ENCODE measurements at places on chromosomes 7 and 10.

GRCh38 chr10:69337296-69338132, 59.2 kb downstream of the HK1 start:
- no peak for DNase-seq

- no peak for DNase-seq
Measured at GRCh38 chr10:8229153-8229552, 174.7 kb downstream of the GATA3 start.

DNA sequence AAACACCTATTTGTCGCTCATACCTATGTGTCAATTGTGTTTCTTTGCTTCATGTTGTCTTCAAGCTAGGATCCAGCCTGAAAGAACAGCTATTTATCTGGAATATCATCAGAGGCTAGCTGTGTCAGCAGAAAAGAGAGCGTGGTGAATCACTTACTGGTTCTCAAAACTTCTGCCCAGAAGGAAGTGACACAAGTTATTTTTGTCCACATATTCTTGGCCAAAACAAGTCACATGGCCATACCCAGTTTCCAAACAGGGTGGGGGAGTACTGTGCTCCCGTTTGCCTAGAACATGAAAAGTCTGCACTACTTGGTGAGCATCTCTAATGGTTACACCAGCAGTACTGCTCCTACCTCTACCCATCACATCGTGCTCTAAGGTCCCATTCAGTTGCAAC, 160.9 kb upstream of the CSTF2T start:
- no peak for DNase-seq

DNA sequence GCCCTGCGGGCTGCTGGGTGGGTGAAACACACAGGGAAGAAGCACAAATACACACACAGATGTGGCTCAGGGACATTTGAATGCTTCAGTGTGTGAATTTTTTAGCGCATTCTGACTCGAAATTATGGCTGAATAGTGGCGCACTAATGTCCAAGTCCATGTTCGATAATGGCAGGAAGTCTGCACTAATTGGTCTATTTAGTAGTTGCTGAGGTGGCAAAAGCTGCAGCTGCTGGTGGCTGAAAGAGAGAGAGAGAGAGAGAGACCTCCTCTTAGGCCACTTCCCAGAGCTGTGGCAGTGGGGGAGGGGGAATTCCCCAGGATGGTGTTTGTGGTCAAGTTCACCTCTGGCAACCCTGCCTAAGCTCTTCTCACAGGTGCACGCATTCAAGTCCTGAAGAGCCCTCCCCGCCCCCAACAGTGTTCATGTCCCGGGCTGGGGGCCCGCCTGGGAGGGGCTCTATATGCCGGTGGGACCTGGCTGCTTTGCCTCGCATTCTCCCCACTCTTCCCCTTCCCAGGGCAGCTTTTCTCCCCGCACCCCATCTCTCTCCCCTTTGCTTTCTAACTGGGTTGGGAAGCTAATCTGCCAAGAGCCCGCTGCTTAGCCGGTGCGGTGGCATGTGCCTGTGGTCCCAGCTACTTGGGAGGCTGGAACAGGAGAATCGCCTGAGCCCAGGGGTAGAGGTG, 6.0 kb upstream of the MNX1 start:
- no peak for DNase-seq

- no peak for DNase-seq
Measured at GRCh38 chr7:2932402-2933251, 88.5 kb upstream of the GNA12 start.

DNA sequence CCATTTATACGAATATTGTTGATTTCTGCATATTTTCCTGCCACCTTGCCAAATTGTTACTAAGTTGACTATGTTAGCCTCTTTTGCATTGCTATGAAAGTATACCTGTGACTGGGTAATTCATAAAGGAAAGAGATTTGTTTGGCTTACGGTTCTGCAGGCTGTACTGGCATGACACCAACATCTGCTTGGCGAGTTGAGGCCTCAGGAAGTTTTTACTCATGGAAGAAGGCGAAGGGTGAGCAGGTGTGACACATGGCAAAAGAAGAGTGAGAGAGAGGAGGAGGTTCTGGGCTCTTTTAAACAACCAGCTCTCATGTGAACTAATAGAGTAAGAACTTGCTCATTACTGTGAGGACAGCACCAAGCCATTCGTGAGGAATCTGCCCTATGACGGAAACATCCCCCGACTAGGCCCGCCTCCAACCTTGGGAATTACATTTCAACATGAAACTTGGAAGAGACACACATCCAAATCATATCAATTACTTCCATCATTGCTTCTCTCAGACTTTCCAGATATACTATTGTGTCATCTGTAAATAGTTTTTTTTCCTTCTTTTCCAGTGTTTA, 8.4 kb downstream of the RALA start:
- no peak for DNase-seq

- no peak for DNase-seq
Measured at GRCh38 chr7:461453-462172, 58.0 kb downstream of the PDGFA start.

DNA sequence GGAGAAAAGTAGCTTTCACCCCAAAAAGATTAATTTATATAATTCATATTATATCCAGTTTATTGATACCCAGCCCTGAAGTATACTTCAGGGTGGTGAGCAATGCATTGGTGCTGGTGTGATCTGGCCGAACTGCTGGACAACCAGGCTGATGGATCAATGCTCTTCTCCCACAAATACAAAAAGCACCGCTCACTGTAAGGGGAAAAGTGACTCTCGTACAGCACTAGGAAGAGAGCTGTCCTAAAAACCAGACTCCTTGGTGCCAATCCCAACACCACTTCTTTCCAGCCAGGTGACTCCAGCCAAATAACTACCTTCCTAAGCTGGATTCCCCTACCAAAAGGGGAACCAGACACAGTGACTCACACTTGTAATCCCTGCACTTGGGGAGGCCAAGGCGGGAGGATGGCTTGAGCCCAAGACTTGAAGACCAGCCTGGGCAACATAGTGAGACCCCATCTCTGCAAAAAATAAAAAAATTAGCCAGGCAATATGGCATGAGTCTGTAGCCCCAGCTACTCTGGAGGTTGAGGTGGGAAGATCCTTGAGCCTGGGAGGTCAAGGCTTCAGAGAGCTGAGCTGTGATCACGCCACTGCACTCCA, 13.1 kb upstream of the TNPO3 start:
- no peak for DNase-seq

- no peak for DNase-seq
Measured at GRCh38 chr7:55536619-55537457, 35.5 kb downstream of the VOPP1 start.

DNA sequence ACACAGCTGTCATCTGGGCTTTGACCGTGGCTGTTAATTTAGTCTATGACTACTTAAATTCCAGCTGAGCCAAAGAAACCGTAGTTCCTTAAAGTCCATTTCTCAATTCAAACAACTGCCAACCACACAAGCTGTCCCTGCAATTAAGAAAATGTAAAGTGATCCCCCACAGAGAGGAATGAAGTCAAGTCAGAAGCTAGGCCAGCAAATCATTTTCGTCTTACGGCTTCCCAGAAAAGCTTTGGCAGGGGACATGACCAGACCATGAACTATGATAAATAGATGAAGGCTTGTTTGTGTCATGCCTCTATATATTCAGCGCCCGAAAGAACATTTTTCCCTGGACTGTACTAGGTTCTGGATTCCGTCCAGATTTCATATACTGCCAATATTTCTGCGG, 54.6 kb downstream of the HACD1 start:
- DNase-seq: no peak

DNA sequence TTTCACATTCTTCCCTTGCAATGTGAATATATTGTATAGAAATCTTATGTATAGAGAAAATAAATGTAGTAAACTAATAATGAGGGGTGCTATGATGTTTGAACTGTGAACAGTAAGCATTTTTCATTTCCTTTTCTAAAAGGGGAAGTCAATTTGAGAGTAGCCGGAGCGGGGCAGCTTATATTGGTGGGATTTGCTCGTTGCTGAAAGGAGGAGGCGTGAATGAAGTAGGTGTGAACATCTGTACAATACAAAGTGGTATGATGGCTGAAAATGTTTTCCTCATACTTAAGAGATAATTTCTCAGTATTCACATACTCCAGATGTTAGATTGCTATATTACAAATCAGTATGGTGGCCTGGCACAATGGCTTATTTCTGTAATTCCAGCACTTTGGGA, 87.1 kb downstream of the SRI start:
- DNase-seq: no peak

GRCh38 chr10:87799860-87800259, 18.2 kb downstream of the ATAD1 start:
- no peak for DNase-seq

GRCh38 chr10:71971769-71972555, 7.8 kb downstream of the CHST3 start:
- no peak for DNase-seq

GRCh38 chr10:24208661-24209431, at the start of gene KIAA1217:
Gene KIAA1217 (plus strand): TSS chr10:24209138. CDS start chr10:24209194, 56 bp downstream.
- no peak for DNase-seq

DNA sequence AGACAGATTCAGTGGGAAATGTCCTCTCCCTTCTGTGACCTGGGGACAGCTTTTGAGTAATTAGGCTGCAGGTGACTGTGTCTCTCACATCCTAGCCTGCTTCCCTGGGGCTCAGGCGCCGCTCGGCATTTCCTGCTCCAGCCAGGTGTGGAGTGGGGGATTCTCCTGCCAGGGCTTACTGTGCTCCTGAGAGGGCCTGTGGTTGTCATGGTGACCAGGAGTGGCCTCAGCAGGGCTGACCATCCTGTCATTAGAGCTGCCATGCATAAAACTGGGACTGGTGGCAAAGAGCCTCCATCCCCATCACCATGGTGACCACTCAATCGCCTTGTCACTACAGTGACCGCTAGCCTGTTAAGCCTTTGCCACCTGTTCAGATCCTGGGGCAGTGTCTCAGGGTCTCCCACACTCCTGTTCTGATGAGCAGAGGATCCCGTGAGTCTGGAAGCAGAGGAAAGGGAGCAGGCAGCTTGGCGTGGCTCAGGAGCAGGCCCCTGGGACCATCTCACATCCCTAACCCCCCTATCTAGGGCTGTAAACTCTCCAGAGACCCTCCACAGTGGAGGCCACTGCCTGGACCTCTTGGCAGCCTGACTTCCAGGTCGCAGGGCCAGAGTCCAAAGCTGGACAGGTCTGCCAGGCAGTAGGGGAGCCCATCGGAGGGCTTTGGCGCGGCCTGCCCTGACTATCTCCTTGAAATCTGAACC, at the start of gene GCK:
Gene GCK, minus strand, starts transcription at position 154 of the 707 bp plus-strand sequence. CDS start 486 bp downstream, outside the sequence.
- peak; percentile 76 for DNase-seq

- no peak for DNase-seq
Measured at GRCh38 chr10:126628746-126629145, 41.7 kb downstream of the C10orf90 start.

- DNase-seq: no peak
Measured at GRCh38 chr7:133780912-133781311, 346.2 kb upstream of the LRGUK start.

GRCh38 chr7:140475747-140476333, 3.5 kb downstream of the MKRN1 start:
- DNase-seq: peak; percentile 17

DNA sequence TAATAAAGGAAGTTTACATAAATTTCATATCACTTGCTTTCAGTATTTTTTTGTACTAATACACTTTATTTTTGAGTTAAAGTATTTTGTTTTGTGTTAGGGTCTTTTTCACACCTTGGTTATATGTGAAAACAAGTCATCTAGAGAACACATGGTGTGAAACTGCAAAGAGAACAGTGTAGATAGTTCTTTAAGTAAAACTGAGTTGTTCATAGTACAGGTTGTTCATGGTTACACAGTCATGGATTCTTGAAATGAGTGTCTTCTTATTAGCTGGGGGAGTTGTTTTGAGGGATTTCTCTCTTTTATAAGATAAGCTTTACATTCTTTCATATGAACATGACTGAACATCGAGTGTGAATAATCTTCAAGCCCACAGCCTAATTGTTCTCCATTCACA, 244.2 kb downstream of the THSD7A start:
- DNase-seq: no peak

DNA sequence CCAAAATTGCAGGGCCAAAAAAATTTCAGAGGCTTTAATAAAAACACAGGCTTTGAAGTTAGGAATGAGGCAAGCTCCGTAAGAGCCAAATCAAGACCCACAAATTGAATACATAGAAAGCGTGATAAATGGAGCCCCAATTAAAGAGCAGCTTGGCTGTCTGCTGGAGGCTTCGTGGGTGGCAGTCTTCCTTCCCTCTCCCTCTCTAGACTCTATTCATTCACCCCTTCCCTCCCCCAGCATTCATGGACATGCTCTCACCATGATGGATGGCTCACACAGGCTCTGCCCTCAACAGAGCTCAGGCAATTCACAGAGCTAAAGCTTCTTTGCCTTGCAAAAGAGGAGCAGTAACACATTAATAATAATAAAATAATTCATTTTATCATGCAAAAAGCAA, 214.1 kb downstream of the HERPUD2 start:
- no peak for DNase-seq

DNA sequence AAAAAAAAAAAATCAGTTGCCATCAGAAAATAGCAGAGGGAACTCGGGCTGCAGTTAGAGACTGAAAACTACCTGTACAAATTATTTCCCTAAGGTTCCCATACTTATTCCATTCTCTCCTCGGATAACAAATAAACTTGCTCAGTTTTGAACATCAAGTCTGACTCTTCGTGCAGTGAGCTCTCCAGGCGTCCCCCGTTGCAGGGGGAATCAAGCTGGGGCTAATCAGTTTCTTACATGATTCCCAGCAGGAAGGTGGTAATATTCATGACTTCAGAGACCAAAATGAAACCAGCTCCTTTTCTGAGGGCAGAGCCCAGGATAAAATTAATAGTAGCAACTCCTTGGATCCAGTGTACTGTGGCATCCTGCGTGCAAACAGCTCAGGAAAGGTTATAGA, 135.3 kb downstream of the FRMD4A start:
- no peak for DNase-seq

- DNase-seq: no peak
Measured at GRCh38 chr7:150466477-150466876, 16.0 kb downstream of the GIMAP8 start.
